NCI-H187 treated with DMSO at 0.1 percent for 48 hours (cell line): ENCODE measurements at places on chromosomes 3 and 15.
A peak's percentile ranks its signal among the peaks of the same experiment; 100 is the strongest.

- DNase-seq, result no peak
Measured at GRCh38 chr3:79467721-79468120, 300.1 kb downstream of the ROBO1 start.

DNA sequence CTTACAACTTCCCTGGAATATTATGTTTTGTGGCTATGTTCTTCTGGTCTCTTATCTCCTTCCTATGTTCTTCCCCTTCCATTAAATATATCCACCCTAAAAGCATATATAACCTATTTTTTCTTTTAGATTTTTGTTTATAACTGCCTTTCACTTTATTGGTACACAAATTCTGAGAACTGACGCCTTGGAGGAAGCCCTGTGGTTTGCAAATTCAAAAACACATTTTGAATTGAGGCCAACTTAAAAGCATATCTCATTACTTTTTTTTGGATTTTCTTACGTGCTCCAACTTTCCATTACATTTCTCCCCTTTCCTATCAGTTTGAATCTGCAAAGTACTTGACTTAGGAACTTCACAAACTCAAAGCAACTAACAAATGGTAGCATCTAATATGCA lies 15.3 kb upstream of the COLQ start:
- no peak for DNase-seq

DNA sequence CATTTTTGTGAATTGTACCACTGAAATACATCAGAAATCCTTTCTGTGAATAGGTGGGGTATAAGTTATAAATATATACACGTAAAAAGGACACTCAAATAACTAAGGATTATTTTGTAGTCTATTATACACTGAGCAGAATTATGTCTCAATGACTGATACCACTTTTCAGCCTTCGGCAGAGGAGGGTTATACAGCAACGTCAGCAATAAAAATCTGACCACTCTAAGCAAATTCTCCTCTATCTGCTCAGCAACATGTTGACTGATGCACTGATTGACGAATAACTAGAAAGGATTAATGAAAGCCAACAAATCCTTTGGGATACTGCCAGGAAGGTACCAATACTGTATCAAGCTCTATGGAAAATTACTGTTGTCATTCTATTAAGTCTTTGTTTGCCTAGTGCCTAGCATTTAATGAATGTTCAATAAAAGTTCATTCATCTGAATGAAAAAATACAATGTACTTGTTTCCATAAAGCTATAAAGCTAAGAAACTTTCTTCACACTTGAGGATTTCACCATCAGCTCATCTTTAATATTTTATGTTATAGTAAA lies 5.2 kb downstream of the ARPP19 start:
- no peak for DNase-seq

DNA sequence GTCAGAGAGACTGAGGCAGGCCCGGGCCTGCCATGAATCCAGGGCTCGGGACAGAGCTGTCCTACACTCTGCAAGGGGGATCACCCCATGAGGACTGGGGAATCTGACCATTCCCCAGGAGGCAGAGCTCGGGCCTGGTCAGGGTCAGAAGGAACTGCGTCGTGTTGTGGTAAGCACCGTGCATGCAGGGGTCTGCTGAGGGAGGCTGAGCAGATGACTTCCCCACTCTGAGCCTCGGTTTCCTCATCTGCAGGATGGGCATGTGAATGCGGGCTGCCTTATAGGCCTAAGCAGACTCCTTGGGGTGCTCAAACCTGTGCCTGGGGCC lies 61.6 kb upstream of the IQSEC1 start:
- DNase-seq, result no peak

DNA sequence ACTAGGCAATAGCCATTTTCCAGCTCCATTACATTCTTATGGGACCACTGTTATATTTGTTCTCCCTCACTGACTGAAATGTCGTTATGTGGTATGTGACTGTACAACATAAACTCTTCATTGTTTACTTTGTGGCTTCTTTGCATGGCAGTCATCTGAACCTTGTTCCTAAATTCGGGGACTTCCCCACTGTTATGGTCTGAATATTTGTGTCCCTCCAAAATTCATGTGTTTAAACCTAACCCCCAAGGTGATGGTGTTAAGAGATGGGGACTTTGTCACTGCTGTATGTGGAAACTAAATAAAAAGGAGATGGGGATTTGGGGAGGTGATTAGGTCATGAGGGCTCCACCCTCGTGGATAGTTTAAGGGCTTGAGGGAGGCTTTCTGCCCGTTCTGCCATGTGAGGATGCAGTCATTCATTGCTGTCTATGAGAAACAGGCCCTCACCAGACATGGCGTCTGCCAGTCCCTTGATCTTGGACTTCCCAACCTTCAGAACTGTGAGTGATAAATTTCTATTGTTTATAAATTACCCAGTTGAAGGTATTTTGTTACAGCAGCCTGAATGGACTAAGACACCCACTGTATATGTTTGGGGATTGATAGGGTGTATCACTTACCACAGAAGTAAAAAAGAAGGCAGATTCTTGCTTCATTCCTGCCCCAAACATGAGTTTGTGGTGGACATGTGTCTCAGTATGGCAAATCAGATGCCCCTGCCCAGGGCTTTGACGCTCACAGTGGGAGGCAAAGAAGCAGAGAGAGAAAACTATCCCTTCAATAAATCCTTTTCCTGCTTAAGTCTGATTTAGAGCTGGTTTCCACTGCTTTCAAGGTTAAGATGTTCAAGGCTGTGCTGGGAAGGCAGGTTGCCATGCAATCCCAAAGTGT lies 138.0 kb upstream of the UBE2E1 start:
- no peak for DNase-seq

DNA sequence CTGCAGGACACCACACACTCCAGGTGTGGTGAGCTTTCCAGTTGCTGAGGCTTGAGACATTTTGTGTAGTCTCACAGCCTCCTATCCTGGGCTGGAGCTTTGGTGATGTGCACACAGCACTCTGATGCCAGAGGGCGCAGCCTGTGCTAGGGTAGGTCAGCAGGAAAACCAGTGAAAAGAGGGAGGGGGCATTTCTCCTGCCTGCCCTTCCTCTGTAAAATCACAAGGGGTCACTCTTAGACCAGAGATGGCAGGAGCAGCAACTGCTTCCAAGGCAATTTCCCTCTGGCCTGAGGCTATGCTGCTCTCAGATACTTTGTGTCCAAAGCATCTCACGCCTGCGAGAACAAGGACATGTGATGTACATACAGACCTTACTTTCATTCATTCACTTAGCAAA lies 16.5 kb upstream of the MUSTN1 start:
- DNase-seq, result no peak

DNA sequence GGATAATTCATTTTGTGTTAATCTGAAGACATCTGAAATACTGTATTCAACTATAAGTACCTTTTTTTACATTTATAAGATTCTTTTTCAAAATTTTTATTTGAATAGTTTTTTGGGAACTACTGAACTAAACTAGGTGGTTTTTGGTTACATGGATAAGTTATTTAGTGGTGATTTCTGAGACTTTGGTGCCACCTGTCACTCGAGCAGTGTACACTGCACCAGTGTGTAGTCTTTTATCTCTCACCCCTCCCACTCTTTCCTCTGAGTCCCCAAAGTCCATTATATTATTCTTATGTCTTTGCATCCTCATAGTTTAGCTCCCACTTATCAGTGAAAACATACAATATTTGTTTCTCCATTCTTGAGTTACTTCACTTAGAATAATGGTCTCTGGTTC lies 57.6 kb downstream of the CD86 start:
- no peak for DNase-seq

- DNase-seq, result no peak
Measured at GRCh38 chr3:193590088-193590856, 2.7 kb upstream of the OPA1 start.

GRCh38 chr3:171435757-171436156 lies 24.4 kb downstream of the TNIK start:
- no peak for DNase-seq

- DNase-seq, result no peak
Measured at GRCh38 chr15:54347082-54347827, 369.0 kb downstream of the UNC13C start.

DNA sequence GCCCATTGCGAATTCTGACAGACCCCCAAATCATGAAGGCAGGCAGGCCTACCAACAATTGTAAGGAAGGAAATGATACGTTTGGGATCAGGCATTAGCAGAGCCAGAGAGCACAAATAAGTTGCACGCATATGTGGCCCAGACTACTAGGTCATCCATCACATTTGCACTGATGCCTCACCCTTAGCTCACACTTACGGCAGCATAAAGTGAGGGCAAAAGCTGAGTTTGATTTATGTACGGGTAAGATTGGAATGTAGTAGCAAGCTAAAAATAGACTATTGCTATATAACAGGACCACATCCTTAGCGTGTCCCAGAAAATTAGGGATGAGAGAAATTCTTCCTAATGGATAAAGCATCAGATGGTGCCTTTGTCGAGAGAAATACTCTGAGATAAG lies 58.6 kb downstream of the QTRT2 start:
- DNase-seq, result no peak

GRCh38 chr3:66822186-66823008 lies 175.7 kb upstream of the KBTBD8 start:
- DNase-seq, result peak; percentile 49

DNA sequence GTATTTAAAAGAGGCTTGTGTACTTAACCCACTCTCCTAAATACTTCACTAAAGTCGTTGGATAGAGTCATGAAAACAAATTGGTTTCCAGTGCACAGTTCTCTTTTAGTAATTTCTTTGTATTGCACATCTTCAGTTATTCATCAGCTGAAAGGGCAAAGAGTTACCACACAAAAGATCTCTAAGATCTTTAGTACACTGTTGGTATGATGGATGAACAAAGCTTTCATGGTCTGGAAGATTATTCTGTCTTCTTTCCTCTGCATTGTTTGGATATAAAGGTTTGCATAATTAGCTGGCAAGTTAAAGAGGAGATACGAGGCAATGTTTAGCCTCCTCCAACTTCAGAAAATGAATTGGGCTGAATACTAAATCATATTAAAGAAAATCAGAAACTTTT lies 40.5 kb downstream of the BCHE start:
- DNase-seq, result no peak

DNA sequence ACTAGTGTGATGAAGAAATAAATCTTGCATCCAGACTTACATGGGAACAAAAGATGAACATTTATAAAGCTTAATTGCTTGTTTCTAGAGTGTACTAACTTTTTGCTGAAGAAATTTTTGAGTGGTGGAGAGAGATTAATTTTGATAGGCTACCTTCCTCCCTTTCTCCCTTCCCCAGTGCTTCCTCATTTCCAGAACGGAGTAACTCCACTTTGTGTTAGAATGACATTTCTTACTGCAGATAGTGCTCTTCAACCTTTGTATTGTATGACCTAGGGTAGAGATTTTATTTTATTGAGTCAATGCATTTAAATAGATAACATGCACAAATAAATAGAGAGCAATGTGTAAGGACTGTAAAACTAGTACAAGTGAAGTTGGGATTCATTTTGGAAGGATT lies 1.9 kb downstream of the ATP1B3 start:
- no peak for DNase-seq

DNA sequence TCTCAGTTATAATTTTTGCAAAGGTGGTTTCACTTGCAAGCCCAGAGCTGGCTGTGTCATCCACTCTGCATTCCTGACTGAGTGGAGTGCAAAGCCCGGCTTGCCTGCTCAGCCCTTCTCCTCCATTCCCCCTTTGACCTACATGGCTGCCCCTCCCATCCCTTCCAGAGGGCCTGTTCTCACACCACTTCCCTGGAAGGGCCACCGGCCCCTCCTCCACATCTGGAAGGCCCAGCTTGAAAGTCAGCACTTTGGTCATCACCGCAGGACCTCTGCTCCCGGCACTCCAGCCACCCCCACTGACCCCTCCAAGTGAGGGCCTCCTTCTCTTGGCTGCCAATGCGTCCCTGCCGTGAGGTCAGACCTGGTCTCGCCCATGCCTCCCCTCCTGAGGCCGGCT lies 74.1 kb upstream of the RNF7 start:
- no peak for DNase-seq

DNA sequence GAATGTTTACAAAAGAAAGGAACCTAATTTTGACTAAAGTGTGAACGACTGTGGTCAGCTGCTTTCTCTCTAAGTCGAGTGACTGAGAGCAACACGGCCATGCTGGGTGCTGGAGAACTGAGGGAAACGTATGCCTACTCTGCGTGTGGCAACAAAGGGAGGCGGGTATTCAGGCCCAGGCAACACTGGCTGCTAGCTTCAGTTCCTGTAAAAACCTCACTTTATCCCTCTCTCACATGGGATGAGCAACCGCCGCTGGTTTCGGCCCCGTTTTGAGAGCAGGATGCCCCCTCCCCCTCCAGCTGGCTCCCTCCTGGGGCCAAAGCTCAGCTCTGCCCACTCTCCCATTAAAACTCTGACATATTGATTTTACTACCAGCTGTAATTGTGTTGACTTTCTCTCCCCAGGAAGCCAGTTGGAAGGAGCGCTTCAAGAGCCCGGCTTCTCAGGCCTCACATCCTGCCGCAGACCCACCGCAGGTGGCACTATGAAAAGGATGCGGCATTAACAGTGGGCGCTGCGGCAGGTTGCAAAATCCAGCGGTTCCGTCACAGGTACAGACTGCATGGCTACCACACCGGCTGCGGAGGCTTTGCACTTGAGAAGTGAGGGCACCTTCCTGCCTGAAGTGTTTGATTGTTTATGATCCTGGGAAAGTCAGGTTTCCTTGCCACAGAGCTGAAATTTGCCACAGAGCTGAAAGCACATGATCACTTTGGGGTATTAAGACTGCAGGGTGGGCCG lies 12.7 kb downstream of the PLXND1 start:
- DNase-seq, result peak; percentile 90
